ENCODE measurements at places on chromosomes 6 and 20.
A peak's percentile ranks its signal among the peaks of the same experiment; 100 is the strongest.

- peak; percentile 19 for DNase-seq
Observed at GRCh38 chr6:8013763-8014162, 50.4 kb downstream of the BLOC1S5 start.

GRCh38 chr20:38125157-38126056, 39.7 kb downstream of the TGM2 start:
- DNase-seq = peak; percentile 21

GRCh38 chr6:166624275-166624674, 2.8 kb downstream of the RPS6KA2 start:
- DNase-seq = no peak

- no peak for DNase-seq
Observed at GRCh38 chr6:150263765-150264404, 104.9 kb upstream of the IYD start.

DNA sequence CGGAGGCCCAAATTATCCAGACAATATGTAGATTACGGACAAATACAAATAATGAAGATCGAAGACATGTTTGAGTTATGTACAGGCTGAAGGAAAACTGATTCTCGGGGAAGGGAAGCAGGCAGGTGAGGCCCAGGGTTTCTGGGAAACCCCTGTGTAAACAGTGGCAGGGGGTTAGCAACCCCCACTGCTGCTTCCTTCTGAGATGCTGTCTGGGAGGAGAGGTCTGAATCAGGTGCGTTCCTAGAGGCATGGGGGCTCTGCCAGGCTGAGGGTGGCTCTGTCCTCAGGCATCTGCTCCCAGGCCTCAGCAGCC, 7.2 kb upstream of the MDGA1 start:
- no peak for DNase-seq

GRCh38 chr6:81978230-81978629, 225.7 kb upstream of the TENT5A start:
- no peak for DNase-seq

GRCh38 chr20:49045440-49046086, 549 bp upstream of the CSE1L start:
- DNase-seq = peak; percentile 37

DNA sequence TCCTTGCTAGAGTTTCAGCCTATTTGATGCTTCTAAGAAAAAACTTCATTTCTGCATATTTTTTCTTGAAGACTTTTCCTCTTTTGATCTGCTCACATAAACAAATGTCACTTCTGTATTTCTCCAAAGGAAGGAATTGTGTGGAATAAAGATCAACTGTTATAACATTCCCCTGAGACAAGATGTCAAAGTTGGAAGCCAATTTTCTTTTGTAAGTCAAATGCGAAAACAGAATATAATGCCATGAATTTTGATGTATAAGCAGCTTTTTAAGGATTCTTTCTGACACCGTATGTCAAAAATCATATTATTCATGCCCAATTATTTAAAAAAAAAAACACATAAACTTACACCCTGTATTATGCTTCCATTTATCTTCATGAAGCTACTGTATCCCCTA, 70.3 kb upstream of the NHSL1 start:
- DNase-seq = no peak

DNA sequence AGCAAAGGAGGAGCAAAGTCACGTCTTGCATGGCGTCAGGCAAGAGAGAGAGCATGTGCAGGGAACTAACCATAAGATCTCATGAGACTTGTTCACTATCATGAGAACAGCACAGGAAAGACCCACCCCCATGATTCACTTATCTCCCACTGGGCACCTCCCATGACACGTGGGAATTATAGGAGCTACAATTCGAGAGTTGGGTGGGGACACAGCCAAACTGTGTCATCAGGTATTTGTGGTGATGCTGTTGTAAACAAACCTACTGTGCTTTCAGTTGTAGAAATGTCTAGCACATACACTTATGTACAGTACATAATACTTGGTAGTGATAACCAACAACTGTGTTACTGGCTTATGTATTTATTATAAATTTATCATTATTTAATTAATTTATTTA, 128.3 kb downstream of the UTRN start:
- no peak for DNase-seq

GRCh38 chr6:130575971-130576370, 210.2 kb downstream of the TMEM200A start:
- no peak for DNase-seq

- no peak for DNase-seq
Observed at GRCh38 chr20:44398335-44398734, 42.8 kb downstream of the HNF4A start.

- no peak for DNase-seq
Observed at GRCh38 chr6:128112494-128112893, 211.6 kb upstream of the THEMIS start.

DNA sequence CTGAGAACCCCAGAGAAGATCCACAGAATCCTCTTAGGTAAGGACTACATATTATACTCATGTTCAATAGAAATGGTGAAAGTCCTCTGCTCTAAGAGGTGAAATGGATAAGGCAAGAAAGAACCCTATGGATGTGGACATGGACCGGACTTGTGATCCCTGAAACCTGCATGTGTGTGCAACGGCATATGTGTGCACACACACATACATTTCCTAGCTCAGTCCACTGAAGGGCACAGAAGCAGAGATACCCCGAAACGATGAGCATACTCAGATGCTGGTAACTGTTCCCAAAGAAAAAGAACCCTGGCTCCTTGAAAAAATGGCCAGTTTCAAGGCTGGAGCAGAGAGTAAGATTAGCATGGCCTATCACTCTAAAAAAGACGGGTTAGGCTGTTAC, 22.6 kb downstream of the SNX5 start:
- no peak for DNase-seq

- DNase-seq = no peak
Observed at GRCh38 chr6:3764516-3765335, 13.2 kb upstream of the PXDC1 start.

- DNase-seq = no peak
Observed at GRCh38 chr6:11428895-11429294, 108.7 kb upstream of the TMEM170B start.

DNA sequence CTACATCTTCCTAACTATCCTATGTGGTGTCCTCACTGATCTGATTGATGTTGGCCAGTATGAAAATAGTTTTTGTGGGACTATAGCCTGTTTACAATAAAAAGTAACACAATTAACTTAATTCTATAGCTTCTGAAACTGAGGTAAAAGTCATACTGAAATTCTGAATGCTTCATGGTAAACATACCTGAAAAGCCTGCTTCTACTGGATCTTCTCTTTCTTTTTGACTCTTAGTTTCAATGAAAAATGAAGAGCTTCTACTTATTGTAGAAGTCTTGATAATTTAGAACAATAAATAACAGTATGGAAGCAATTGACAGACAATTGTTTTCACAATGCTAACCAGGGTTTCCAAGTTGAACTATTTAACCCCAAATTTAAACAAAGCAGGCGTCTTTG, 383.9 kb upstream of the MMS22L start:
- no peak for DNase-seq

- DNase-seq = no peak
Observed at GRCh38 chr6:56368491-56368890, 121.1 kb upstream of the COL21A1 start.

DNA sequence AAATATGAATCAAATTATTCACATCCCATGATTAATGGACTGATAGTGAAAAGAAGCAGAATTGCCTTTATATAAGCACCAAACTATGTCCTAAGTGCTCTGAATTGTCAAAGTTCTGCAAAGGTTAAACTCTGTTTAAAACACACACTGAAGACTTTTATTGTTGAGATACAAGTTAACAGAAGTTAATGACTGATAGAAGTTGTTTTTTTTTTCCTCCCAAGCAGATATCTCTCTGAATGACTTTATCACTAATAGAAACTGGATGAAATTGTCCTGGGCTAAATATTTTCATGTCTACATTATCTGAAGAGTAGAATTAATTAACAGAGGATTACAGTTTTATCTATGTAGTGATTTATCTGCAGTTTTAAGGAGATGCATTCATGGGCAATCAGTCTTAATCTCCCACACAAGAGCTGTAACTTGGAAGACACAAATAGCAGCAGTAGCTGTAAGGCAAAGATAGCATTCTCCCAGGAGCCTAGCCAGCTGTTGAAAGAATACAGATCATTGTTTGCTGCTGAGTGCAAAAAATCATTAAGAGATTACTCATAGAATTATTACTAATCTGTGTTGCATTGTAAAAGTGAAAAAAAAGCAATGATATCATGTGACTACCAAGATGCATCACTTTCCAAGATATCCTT, 49.9 kb downstream of the BMP5 start:
- DNase-seq = no peak

- DNase-seq = no peak
Observed at GRCh38 chr6:7463785-7464184, 74.2 kb downstream of the RIOK1 start.

DNA sequence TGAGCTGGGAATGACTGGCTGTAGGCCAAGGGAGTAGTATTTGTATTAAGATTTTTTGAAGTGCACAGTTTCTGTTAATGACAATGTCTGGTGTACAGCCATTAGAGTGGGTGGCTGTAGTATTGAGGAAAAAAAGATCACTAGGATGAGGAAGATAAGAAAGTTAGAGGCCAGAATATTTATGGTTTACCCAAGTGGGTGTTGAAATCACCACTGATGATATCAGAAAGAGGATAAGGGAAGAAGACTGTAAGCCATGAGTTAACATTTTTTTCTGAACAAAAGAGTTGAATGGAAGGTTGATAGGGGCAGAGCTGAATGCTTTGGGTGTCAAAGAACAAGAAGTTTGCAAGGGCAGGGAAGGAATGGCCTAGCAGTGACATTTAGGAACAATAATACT, 104.7 kb downstream of the PRDM13 start:
- no peak for DNase-seq

- DNase-seq = no peak
Observed at GRCh38 chr20:59817846-59818615, 115.4 kb downstream of the SYCP2 start.

DNA sequence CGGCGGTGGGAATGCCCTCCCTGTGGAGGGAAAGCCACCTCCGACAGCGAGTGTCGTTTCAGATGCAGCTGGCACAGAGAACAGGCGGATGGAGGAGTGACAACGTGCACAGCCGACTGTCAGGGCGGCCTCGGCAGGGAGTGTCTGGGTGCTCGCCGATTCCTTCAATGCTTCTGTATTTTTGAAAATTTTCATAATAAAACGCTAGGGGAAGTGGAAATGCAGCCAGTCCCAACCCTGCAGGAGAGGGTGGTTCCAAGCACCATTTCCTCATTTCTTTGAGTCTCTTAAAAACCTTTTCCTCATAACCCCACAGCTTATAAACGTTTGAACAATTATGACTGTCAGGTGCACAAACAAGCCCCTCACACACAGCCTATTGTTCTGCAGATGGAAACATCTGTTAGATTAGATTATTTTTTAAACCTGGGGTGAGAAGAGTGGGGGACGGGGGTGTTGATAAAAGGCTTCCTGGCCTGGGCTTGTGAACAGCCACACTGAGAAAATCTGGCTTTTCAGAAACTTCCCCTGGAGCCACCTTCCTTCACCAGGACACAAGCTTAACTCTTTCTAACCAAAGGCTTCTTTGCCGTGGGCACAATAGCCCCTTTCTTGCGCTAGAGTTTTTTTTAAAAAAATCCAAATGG, 228.9 kb downstream of the ANKRD60 start:
- DNase-seq = peak; percentile 25

GRCh38 chr6:77543601-77544000, 80.3 kb upstream of the HTR1B start:
- no peak for DNase-seq

- no peak for DNase-seq
Observed at GRCh38 chr6:30700340-30700739, 9.6 kb upstream of the NRM start.

DNA sequence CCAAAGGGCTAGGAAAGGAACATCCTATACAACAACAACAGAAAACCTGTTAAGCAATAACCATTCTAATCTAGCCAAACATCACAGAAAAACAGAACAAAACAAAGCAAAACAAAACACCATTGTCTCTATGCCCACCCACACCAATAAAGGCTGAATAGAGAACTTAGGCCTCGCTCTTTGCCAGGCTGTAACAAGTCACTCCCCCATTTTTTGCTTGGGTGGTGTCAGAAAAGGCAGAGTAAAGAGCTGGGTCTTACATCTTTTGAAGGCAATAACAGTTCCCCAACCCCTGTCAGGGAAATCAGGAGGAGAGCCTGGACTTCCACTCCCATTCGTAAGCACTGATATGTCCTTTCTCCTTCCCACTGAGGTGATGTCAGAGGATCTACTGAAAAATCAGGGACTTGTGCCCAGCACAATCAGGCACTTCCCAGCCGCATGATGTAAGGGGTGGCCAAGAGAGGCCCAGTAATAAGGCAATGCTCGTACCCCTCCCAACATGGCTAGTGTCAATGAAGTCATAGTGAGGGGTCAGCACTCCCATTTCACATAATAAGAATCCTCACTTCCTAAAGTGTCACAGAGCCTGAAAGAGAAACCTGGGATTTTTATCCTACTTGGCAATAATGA, 31.0 kb downstream of the THEMIS start:
- DNase-seq = peak; percentile 86

- no peak for DNase-seq
Observed at GRCh38 chr6:22765015-22765414, 195.6 kb downstream of the HDGFL1 start.

GRCh38 chr20:22339091-22339881, 245.1 kb downstream of the FOXA2 start:
- peak; percentile 33 for DNase-seq

DNA sequence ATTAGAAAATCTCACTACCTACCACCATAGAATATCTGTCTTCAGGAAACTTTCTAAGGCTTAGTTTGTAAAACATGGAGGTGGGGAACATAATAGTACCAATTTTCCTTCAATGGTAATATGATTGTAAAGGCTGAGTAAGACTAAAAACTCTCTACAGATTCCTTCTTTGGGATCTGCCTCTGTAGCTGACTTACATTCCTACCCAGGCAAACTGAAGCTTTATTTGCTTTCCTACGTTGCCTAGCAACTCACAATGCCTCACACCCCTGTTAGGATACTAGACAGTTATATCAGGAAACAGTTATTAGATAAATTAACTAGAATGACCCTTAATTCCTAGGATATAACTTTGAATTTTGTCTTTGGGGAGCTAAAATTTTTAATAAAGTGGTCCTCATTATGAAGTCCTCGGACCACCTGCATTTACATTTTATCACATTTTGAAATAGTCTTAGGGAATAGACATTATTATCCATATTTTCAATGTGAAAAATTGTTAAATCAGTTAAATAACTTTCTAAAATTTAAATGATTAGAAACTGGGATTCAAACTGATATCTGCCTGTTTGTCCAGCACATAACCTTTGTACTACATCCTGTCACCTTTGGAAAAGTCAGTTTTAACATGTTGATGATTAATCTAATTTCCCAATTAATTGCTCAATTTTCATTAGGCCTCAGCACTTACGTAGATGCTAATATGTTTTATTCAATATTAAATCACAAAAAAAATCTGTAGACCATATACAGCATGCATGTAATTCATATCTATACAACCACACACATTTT, 591.4 kb downstream of the RNF144B start:
- no peak for DNase-seq

Data from putamen (tissue), 1 donor.